ENCODE measurements at places on chromosomes 3 and 15. TPM values are rescaled to one million over a fixed set of nuclear protein-coding genes. Genes with fewer than 3 reads are reported as not detected.

The GRM7 gene
- total RNA-seq, result not detected

The OCA2 gene
- 3.3 TPM for total RNA-seq

The RTP3 gene
- total RNA-seq, result not detected

The SIN3A gene
- total RNA-seq, result 50.9 TPM

- no peak overlapping the region for H3K4me3 ChIP-seq
- peak; percentile 48 for DNase-seq
- H3K27ac ChIP-seq, result no peak overlapping the region
- H3K27me3 ChIP-seq, result no peaks in the 10 kb centered on the region
- H3K4me1 ChIP-seq, result peaks cover 3% of the 10 kb centered on the region
- peaks cover 17% of the 10 kb centered on the region for H3K36me3 ChIP-seq
Measured at GRCh38 chr3:12897381-12898289, 56.3 kb upstream of the RPL32 start.

DNA sequence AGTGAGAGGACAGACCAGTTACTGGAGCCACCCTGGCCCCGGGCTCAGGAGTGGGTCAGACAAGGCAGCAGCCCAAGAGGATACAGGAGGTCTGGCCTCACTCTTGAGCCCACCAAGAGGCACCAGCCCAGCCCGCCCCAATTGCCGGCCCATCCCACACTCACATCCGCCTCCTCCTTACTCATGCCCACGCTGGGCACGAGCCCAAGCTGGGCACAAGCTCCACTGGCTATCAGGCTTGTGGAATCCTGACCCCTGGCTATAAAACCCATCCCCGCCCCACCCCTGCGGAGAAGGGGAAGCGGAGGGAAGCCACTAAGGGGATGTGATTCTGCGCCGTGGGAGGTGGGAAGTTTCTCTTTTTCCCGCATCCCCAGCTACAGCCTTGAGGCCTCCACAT lies 25.9 kb downstream of the ADCY5 start:
- DNase-seq, result no peak
- peaks cover 3% of the 10 kb centered on the region for H3K36me3 ChIP-seq
- no peak overlapping the region for H3K4me3 ChIP-seq
- peaks cover 18% of the 10 kb centered on the region for H3K4me1 ChIP-seq
- H3K27me3 ChIP-seq, result peaks cover 21% of the 10 kb centered on the region
- no peak overlapping the region for H3K27ac ChIP-seq

DNA sequence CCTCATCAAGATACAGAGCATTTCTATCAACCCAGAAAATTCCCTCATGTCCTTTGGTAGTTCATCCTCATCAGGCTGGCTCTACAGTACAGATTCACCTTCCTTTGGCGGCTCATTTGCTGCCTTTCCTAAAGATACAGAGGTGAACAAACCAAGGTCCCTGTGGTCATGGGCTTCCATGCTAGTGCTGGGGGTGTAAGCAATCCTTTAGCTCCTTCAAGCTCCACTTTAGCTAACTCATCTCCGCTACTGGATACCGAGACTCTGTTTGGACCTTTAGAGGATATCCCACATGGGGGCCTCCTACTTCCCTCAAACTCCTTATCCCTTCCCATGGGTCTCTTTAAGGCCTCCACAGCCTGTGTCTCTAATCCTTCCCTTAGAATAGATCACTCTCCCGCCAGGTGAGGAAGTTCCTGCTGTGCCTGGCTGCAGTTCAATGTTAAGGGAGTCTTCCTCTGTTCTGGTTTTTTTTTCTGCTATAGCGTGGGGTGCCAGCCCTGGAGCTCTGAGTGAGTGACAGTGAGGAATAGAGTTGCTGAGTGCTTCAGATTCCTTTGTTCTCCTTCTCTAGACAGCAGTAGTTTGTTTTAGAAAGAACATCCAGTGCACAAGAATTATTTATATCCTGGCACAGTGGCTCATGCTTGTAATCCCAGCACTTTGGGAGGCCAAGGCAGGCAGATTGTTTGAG lies 30.7 kb downstream of the CLEC3B start:
- no peaks in the 10 kb centered on the region for H3K27me3 ChIP-seq
- DNase-seq, result no peak
- H3K4me1 ChIP-seq, result peaks cover 74% of the 10 kb centered on the region
- H3K36me3 ChIP-seq, result no peaks in the 10 kb centered on the region
- peak overlapping the region; percentile 85 for H3K27ac ChIP-seq

DNA sequence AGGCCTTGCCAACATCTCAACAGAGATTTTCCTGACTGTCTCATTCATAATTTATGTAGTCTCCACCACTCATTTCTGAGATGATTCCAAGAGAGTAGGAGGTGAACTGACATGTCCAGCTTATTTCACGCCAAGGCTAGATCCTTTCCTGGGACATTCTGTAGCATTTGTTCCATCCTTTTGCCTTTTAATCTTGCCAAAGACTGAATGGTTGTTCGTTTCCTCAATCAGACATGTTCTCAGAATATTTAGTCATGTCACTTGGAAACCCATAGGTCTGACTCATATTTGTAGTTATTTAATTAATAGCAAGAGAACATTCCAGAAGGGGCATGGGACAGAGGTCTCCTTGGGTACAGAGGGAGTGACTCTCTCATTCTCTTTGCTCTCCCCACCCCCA lies 80.9 kb downstream of the DHX36 start:
- no peak for DNase-seq
- peaks cover 18% of the 10 kb centered on the region for H3K4me1 ChIP-seq
- H3K27ac ChIP-seq, result peak overlapping the region; percentile 84
- no peak overlapping the region for H3K4me3 ChIP-seq

GRCh38 chr3:194935632-194936470 lies 250.2 kb downstream of the FAM43A start:
- peaks cover 1% of the 10 kb centered on the region for H3K36me3 ChIP-seq
- no peak for DNase-seq
- H3K27me3 ChIP-seq, result no peaks in the 10 kb centered on the region
- H3K4me3 ChIP-seq, result no peak overlapping the region

GRCh38 chr3:71035886-71036285 lies 547.6 kb downstream of the FOXP1 start:
- no peak for DNase-seq
- H3K4me3 ChIP-seq, result no peak overlapping the region
- H3K27me3 ChIP-seq, result no peaks in the 10 kb centered on the region
- peaks cover 69% of the 10 kb centered on the region for H3K4me1 ChIP-seq

GRCh38 chr15:75182187-75183131 lies 19.2 kb upstream of the C15orf39 start:
- peaks cover under 1% of the 10 kb centered on the region for H3K36me3 ChIP-seq
- H3K27ac ChIP-seq, result no peak overlapping the region
- no peak for DNase-seq
- H3K27me3 ChIP-seq, result peaks cover 3% of the 10 kb centered on the region
- no peak overlapping the region for H3K4me3 ChIP-seq

DNA sequence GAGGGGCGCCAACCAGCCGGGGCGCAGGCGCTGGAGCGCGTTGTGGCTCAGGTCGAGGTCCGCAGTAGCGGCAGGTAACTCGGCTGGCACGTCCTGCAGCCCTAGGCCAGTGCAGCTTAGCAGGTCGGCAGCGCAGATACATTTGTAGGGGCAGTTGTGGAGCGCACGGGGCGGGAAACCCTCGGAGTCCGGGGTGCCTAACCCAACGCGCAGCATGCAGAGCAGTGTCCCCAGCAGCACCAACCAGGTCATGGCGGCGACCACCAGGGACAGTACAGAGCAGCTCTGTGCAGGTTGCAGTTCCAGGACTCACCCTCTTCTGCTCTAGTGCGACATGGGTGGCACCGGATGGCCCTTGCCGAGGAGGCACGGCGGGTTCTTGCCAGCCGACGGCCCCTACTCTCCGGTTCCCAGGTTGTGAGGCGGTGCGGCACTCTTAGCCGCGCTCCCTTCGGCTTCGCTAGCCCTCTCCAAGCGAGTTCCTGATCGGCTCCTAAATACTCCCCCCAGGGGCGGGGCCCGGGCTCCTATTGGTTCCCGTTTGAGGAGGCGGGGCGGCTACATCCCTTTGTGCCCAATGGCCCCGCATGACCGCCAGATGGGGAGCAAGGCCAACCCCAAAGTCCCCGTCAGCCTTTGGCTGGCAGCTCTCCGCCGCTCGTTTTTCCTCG lies at the start of gene AMIGO3:
AMIGO3 (minus strand) TSS at position 471 of the 671 bp plus-strand sequence; CDS start at position 252, 219 bp downstream.
- no peaks in the 10 kb centered on the region for H3K27me3 ChIP-seq
- H3K4me1 ChIP-seq, result peaks cover 43% of the 10 kb centered on the region
- peak; percentile 97 for DNase-seq
- H3K4me3 ChIP-seq, result peak within 1 kb of the TSS; percentile 74
- H3K36me3 ChIP-seq, result no peaks in the 10 kb centered on the region

DNA sequence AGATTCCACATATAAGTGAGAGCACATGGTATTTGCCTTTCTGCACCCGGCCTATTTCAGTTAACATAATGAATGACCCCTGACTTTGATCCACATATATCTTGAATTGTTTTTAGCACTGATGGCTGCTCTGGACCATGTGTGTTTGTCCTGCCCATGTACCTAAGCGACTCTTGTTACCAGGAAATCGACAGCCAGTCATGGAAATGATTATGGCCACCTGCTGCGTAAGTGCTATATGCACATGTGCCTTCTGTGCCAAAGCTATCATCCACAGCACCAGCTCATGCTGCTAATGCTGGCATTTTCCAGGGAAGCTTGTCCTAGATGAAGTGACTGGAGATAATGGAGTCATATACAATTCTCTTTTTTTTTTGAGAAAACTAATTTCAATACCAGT lies 103.7 kb downstream of the PEX5L start:
- H3K4me3 ChIP-seq, result no peak overlapping the region
- H3K36me3 ChIP-seq, result no peaks in the 10 kb centered on the region
- peaks cover 29% of the 10 kb centered on the region for H3K27me3 ChIP-seq
- H3K4me1 ChIP-seq, result no peaks in the 10 kb centered on the region
- no peak for DNase-seq
- no peak overlapping the region for H3K27ac ChIP-seq

- H3K4me1 ChIP-seq, result peaks cover 19% of the 10 kb centered on the region
- no peaks in the 10 kb centered on the region for H3K36me3 ChIP-seq
- peaks cover 5% of the 10 kb centered on the region for H3K27me3 ChIP-seq
- DNase-seq, result no peak
Measured at GRCh38 chr3:56782906-56783305, 18.8 kb downstream of the ARHGEF3 start.

- peak overlapping the region; percentile 95 for H3K4me3 ChIP-seq
- peaks cover 7% of the 10 kb centered on the region for H3K36me3 ChIP-seq
- H3K27ac ChIP-seq, result peak overlapping the region; percentile 97
Measured at GRCh38 chr3:52277071-52277964, 1.1 kb downstream of the WDR82 start.

DNA sequence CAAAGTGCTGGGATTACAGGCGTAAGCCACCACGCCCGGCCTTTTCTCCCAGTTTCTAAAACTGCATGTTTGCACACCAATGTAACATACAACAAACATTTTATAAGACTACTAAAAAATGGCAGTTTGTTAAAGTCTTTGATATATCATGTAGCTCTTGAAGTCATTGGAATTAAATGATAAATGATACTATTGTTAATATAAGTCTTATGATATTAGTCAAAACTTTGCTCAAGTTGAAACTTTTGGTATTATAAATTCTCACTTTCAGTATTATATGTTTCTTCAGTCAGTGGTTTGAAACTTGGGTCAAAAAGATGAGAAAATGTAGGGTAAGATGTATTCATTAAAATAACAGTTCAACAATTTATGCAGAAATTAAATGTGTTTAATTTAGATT lies 117.6 kb upstream of the TBL1XR1 start:
- H3K36me3 ChIP-seq, result peaks cover 2% of the 10 kb centered on the region
- H3K4me1 ChIP-seq, result peaks cover 8% of the 10 kb centered on the region
- H3K27ac ChIP-seq, result no peak overlapping the region

DNA sequence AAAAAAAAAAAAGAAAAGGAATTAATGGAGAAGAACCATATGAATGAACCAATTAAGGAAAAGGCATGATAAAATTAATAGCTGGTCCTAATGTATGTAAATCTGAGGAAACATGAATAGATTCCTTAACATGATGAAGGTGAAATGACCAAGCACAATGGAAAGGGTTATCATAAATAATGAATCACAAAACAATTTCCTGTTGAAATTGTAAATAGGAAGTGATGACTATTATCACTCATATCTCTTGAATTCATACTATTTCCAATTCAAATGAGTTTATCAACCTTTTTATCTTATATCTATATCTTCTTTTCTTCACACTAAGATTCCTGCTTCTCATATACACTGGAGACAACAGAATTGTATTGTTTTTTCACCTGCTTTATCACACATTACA lies 32.0 kb downstream of the AADACL2 start:
- H3K4me1 ChIP-seq, result peaks cover 6% of the 10 kb centered on the region
- H3K27ac ChIP-seq, result no peak overlapping the region
- no peaks in the 10 kb centered on the region for H3K27me3 ChIP-seq
- no peak for DNase-seq
- H3K4me3 ChIP-seq, result no peak overlapping the region
- no peaks in the 10 kb centered on the region for H3K36me3 ChIP-seq

DNA sequence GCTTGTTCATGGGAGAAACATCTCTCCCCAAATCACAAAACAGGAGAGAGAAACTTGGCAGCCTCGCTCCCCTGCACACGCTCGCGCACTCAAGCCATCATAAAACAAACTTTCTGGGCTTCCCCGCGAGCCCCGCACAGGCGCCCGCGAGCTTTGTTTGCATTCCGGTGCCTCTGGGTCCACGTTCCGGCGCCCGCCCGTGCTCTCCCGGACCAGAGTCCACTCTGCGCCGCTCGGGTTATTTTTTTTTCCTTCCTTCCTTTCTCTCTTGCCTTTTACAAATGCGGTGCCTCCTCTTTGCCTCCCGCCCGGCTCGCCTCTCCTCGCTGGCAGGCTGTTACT lies 363 bp downstream of the MAGI1 start:
- H3K4me1 ChIP-seq, result peaks cover 48% of the 10 kb centered on the region
- no peaks in the 10 kb centered on the region for H3K27me3 ChIP-seq
- H3K4me3 ChIP-seq, result peak overlapping the region; percentile 99
- H3K27ac ChIP-seq, result peak overlapping the region; percentile 98

GRCh38 chr15:68550498-68551295 lies 28.1 kb upstream of the CORO2B start:
- DNase-seq, result peak; percentile 82
- no peaks in the 10 kb centered on the region for H3K27me3 ChIP-seq
- H3K27ac ChIP-seq, result peak overlapping the region; percentile 69

GRCh38 chr3:65532215-65532614 lies 506.5 kb downstream of the MAGI1 start:
- no peak for DNase-seq
- no peak overlapping the region for H3K4me3 ChIP-seq

GRCh38 chr3:17054982-17055343 lies 170.2 kb downstream of the PLCL2 start:
- peak overlapping the region; percentile 79 for H3K27ac ChIP-seq
- no peaks in the 10 kb centered on the region for H3K27me3 ChIP-seq
- no peaks in the 10 kb centered on the region for H3K36me3 ChIP-seq
- no peak for DNase-seq
- no peak overlapping the region for H3K4me3 ChIP-seq

GRCh38 chr3:183122257-183122932 lies 23.1 kb upstream of the MCCC1 start:
- no peaks in the 10 kb centered on the region for H3K36me3 ChIP-seq
- H3K4me1 ChIP-seq, result peaks cover 20% of the 10 kb centered on the region
- H3K27me3 ChIP-seq, result peaks cover 5% of the 10 kb centered on the region
- no peak overlapping the region for H3K4me3 ChIP-seq
- DNase-seq, result no peak
